ENCODE measurements at places on chromosomes 13 and 19.
A peak's percentile ranks its signal among the peaks of the same experiment; 100 is the strongest.

DNA sequence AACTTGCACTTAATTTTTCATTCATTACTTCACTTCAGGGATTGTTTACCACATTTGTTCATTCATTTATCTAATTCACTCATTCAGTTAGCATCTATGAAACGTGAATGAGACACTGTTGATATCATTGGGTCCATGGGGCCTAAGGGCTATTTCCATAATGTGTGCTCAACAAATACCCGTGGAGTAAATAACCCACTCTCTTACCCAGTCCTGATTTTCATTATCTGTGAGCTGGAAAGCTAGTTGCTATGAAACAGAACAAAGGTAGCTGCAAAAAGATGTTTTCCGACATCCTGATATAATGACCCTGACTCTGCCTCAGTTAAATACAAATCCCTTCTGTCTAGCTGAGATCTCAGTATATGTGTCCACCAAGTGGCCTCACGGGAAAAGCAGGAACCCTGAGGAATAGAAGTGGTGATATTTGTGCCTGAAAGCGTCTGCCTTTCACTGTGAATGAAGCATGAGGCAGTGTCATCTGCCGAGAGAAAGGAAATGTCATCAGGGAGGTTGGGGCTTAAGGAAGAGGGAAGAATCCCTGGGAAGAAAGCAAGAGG lies 63.8 kb downstream of the SERTM1 start:
- no peak for DNase-seq

DNA sequence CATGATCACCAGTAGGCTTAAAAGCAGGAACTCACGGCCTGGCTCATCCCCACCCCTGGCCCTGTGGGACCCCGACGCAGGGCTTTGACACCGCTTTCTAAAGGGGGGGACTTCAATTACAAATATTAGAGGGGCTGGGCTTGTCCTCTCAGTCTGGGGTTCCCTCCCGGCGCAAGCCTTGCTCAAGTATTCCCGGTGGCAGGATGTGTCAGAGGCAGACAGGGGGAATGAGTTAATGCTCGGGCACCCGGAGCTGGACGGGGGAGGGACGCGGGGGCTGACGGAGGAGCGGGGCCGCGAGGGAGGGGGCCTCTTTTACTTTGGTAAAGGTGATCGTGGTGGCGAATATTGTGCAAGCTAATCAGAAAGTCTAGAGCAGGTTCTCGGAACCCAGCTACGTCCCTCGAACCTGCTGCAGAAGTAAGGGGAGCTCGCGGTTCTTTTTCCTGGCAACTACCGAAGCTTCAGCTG lies 1.1 kb downstream of the FGF14 start:
- peak; percentile 62 for DNase-seq

- DNase-seq = no peak
These were observed 3.8 kb downstream of the BCL2L12 start for GRCh38 chr19:49669516-49669915.

- no peak for DNase-seq
These were observed 209.6 kb downstream of the KLF12 start for GRCh38 chr13:73924607-73925006.

DNA sequence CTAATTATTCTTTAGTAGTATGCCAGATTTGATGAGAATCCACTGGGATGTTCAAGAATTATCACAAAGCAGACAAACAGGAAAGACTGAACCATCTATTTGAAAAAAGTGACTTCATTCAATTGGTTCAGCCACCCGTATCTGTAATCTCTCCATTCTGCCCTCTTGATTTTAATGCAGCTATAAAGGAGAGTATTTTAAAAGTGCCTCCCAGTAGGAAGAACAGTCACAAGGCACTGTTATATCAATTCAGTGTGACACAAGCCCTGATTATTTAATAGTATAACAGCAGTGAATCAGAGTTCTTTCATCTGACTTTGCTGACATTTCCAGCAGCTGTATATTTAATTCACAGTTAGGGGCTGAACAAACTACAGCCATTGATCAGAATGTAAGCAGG lies 77.3 kb upstream of the SLAIN1 start:
- DNase-seq = no peak

- no peak for DNase-seq
These were observed 1.7 kb downstream of the PLPPR2 start for GRCh38 chr19:11356676-11357550.

GRCh38 chr19:51921949-51922348 lies 5.3 kb upstream of the ZNF613 start:
- no peak for DNase-seq

GRCh38 chr19:5031231-5032100 lies 62.6 kb downstream of the KDM4B start:
- DNase-seq = no peak

DNA sequence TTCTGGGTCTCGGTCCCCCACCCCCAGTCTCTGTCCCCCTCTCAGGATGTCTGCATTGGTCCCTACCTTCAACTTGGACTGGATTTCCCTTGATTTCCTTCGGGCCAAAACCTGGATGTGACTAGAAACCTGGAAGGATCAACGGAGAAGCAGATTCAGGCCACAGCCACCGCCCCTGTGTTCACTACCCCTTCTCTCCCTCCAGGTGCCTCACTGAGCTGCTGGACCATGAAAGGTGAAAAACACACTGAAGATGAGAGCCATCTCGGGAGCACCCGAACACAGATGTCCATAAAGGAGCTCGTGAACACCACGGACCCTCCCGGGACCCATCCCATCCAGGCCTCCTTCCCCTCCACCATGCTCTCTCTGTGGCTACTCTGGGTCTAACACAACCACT lies 5.0 kb downstream of the TEAD2 start:
- no peak for DNase-seq

DNA sequence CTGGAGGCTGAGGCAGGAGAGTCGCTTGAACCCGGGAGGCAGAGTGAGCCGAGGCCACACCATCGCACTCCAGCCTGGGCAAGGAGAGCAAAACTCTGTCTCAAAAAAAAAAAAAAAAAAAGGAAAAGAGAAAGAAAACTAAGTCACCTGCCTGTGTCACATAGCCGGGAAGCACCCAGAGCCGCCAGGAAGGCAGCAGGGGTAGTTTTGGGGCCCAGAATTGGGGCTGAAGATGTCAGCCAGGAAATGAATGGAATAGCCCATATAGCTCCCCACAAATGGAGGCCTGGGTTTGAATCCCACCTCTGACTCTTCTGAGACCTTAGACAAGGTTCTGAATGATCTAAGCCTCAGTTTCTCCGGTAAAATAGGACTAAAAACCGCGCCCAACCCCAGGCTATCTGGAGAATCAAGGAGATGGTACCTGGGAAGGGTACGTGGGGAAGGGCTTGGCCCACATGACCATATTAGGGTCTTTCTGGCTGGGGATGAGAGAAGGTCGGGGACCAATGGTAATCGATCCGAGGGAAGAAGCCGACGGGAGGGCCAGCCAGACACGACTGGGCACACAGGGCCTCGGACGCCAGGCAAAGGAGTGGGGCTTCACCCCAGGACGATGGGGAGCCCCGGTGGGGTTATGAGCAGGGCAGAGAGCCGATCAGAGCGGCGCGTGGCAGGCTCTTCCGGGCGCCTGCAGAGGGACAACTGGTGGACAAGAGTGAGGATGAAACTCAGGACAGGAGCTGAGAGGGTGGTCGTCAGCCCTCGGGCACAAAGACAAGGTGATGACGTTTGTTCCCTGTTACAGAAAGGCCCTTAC lies 14.4 kb downstream of the CCDC124 start:
- no peak for DNase-seq

DNA sequence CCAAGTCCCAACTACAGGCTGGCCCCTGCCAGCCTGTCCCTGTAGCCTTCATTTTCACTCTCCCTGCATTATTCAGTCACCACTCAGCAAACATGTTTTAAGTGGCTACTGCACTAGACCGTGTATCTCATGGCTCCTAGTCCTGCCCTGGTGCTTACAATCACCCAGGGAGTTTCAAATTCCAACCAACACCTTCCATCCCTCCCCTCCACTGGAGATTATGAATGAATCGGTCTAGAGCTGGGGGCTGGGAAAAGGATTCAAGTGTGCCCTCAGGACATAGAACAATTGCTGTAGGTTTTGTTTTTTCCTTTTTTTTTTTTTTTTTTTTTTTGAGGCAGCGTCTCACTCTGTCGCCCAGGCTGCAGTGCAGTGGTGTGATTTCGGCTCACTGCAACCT lies 15.0 kb upstream of the TNFAIP8L1 start:
- no peak for DNase-seq

GRCh38 chr19:49327878-49328544 lies 3.0 kb upstream of the SLC6A16 start:
- DNase-seq = no peak

DNA sequence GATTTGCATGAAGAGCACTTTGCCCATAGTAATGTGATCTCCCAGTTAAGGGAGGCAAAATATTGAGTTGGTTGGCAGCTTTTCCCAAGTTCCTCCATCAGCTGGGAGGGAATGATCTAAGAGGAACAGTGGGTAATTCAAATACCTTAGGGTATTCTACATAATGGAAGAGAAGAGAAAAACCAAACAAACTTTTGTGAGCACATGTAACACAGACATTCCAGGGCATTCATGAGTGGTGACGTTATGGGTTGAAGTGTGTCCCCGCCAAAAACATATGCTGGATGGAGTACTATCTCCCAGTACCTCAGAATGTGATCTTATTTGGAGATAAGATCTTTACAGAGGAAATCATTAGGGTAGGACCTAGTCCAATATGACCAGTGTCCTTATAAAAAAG lies 220.1 kb downstream of the FOXO1 start:
- DNase-seq = no peak

GRCh38 chr19:4402171-4403004 lies at the start of gene CHAF1A:
Gene CHAF1A (plus strand): TSS chr19:4402640. CDS start chr19:4402763, 123 bp downstream.
- peak; percentile 96 for DNase-seq

GRCh38 chr13:98144027-98144741 lies 1.3 kb downstream of the FARP1 start:
- DNase-seq = no peak

GRCh38 chr19:49878744-49879070 lies 1.2 kb downstream of the TBC1D17 start:
- DNase-seq = no peak

DNA sequence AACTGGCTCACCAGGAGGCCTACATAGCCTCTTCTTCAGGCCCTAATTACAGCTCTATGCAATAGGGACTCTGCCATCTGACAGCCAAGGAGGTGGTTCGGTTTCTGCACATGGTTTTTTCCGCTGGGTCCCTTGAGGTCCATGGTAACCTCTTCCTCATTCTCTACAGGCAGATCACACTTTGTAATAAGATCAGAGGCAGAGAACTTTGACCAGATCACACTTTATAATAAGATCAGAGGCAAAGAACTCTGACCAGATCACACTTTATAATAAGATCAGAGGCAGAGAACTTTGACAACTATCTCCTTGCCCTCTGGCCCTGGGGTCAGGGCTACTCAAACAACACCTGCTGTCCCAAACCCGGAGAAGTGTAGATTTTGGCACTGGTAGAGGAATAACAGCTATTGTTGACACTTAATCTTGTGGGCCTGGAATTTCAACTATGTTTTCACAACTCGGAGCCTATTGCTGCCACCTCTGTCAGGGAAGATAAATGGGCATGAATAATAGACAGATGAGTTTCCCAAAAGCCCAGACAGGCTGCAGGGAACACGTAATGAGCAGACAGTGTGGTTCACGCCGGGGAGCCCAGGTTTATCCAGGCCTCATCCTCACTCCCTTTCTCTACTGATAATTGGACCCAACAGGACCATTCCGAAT lies 246.1 kb downstream of the UQCRFS1 start:
- DNase-seq = no peak

GRCh38 chr13:106533101-106533942 lies 2.1 kb downstream of the EFNB2 start:
- peak; percentile 72 for DNase-seq

- DNase-seq = peak; percentile 10
These were observed 121.3 kb upstream of the UFM1 start for GRCh38 chr13:38228322-38228721.

GRCh38 chr13:98650396-98651107 lies 73.6 kb upstream of the STK24 start:
- DNase-seq = no peak

- DNase-seq = no peak
These were observed 10.9 kb upstream of the TLE5 start for GRCh38 chr19:3073159-3073563.

DNA sequence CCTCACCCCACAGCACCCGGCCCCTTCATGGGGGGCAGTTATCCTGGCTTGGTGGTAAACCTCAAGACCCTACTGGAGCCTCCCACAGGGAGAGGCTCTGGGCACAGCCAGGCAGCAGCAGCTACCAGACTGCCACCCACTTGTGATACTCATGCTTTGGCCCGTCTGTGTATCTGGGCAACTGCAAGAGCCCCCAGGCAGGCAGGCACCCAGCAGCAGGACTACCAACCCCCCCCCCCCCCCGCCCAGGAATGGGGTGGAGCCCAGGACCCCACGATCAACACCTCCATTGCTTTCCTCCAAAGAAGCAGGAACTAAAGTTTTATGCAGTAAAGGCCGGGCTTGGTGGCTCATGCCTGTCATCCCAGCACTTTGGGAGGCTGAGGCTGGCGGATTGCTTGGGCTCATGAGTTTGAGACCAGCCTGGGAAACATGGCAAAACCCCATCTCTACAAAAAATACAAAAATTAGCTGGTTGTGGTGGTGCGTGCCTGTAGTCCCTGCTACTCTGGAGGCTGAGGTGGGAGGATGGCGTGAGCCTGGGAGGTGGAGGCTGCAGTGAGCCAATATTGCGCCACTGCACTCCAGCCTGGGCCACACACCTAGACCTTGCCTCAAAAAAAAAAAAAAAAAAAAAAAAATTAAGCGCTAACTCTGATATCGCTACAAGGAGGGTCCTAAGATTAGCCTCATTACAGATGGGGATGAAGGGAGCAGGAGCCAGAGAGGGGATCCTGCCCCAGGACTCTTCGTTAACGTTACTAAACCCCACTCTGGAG lies 1.1 kb upstream of the LYL1 start:
- no peak for DNase-seq

DNA sequence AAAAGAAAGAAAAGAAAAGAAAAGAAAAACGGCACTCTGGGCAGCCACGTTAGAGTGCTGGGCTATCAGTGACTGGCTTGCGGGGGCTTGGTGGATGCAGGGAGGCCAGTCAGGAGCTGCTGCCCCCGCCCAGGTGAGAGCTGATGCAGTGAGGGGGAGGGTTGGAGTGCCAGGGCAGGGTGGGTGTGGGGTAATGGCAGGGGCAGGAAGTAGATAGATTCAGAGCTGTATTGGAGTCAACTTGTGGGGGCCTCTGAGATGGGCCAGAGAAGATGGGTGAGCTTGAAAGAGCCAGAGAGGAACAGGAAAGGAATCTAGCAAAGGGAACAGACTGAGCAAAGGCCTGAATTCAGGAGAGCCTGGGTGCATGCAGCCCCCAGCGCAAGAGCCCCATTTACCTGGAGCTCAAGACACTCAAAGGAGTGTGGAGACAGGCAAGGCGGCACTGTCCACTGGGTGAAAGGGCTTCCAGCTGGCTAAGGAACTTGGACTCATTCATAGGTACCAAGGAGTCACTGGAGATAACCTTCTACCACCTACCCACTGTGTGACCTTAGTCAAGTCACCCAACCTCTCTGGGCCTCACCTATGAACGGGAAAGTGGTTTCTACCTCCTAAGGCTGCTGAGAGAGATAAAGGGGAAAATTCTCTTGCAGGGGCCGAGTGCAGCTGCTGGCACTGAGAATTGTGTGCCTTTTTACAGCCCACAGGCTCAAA lies 20.2 kb downstream of the VSTM2B start:
- DNase-seq = no peak

Measured in NCI-H748 treated with DMSO at 0.1 percent for 48 hours (cell line).